ENCODE measurements at places on chromosomes 3 and 15. TPM values are rescaled to one million over a fixed set of nuclear protein-coding genes. Genes with fewer than 3 reads are reported as not detected.

Gene ADAMTS17
- 13.5 TPM for total RNA-seq

DNA sequence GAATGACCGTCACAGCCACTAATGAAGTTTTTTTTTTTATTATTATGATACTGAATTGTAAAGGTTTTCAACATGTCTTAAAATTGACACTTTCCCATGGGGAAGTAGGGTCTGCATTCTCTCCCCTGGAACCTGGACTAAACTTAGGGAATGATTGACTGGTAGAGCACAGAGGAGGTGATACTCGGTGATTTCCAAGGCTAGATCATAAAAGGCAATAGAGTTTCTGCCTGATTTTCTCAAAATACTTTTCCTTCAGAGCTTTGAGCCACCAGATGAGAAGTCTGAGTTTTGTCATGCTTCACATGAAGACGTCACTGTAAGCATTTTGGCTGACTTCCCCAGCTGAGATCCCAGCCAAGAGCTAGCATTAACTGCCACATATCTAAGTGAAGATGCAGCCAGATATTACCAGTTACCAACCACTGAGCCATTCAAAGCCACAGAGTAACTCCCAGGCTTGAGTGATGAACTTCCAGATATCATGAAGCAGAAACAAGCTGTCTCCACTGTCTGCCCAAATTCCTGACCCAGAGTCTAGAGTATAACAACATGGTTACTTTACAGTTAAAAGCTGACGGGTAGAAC is 105.8 kb downstream of the LSAMP start:
- ATAC-seq = no peak

GRCh38 chr15:98668566-98669308 is 20.4 kb downstream of the IGF1R start:
- no peak for ATAC-seq

- no peak for ATAC-seq
Observed at GRCh38 chr3:38131621-38132369, 5.1 kb downstream of the ACAA1 start.

All from gastroesophageal sphincter (tissue), 4 donors.